ENCODE measurements at places on chromosomes 2 and 18.

GRCh38 chr18:13582178-13582670 is 144.1 kb downstream of the FAM210A start:
- DNase-seq: no peak

DNA sequence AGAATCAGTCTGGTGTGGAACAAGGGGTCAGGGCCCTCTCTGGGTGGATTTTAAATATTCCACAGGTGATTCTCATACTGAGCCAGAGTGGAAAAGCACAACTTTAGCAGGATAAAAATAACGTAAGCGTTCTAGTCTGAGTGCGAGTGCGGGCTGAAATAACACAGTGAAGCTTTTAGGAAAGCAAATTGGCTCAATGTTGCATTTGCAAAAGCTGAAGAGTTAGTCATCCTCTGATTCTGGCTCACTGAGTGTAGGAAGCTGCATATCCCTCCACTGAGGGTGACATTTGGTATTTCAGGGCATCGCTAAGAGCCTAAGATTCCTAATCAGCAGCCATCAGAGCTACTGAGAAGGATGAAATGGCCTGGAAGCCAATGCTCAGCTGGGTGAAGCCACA is 134.7 kb downstream of the RIF1 start:
- DNase-seq: no peak

DNA sequence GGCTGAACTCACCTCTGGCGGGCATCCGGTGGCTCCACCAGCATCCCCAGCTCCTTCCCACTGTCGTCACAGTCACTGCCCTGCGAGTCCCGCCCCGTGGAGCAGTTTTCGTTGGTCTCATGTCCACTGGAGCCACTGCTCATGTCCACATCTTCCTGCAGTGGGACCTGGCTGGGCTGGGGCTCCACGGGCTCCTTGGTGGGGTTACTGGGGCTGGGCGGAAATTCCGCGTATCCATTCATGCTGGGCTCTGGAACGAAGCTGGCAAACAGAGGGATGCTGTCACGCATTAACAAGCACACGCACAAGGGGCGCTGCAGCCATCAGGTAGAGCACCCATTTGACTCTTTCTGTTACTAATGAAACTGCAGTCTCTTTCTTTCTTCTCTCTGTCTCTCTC is 10.7 kb downstream of the PER2 start:
- DNase-seq: no peak

GRCh38 chr18:76401498-76401897 is 93.5 kb downstream of the ZNF516 start:
- DNase-seq: no peak

All from amniotic stem cell (primary cell).